ENCODE measurements at places on chromosomes 11 and 22. TPM values are rescaled to one million over a fixed set of nuclear protein-coding genes. Genes with fewer than 3 reads are reported as not detected.

- H3K27ac ChIP-seq, result no peak overlapping the region
- H3K4me3 ChIP-seq, result no peak overlapping the region
- no peaks in the 10 kb centered on the region for H3K4me1 ChIP-seq
Observed at GRCh38 chr11:109106151-109106906, 315.7 kb upstream of the C11orf87 start.

GRCh38 chr11:45847911-45848316, 639 bp downstream of the CRY2 start:
- peak; percentile 65 for DNase-seq
- peak overlapping the region; percentile 74 for H3K4me3 ChIP-seq
- H3K27ac ChIP-seq, result peak overlapping the region; percentile 93
- peaks cover 4% of the 10 kb centered on the region for H3K4me1 ChIP-seq
- no peaks in the 10 kb centered on the region for H3K36me3 ChIP-seq
- H3K27me3 ChIP-seq, result no peaks in the 10 kb centered on the region

- H3K27me3 ChIP-seq, result no peaks in the 10 kb centered on the region
- no peaks in the 10 kb centered on the region for H3K36me3 ChIP-seq
- no peaks in the 10 kb centered on the region for H3K4me1 ChIP-seq
- H3K4me3 ChIP-seq, result no peak overlapping the region
- H3K27ac ChIP-seq, result no peak overlapping the region
Observed at GRCh38 chr11:117426297-117426685, 98.6 kb downstream of the CEP164 start.

DNA sequence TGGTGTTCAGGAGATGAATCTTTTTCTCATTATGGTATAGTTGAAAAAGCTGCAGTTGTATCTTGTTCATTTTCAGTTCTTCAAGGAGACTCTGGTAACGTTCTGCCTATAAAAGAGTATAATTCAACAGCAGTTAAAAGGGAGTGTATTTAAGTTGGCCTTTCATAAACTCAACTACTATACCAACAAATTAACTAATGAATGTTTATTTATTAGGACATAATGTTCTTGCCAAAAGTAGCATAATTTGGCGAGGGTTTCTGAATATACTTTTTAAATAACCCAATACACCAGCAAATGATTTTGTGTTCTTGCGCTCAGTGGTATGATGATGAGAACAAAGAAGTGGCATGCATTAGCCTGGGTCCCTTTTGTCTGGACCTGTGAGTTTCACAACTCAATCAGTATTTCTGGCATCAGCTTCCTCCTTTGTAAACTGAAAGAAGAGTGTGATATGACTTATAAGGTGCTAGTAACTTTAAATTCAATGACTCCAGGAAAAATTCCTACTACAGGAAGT, 10.9 kb downstream of the SMC1B start:
- no peaks in the 10 kb centered on the region for H3K36me3 ChIP-seq
- no peaks in the 10 kb centered on the region for H3K27me3 ChIP-seq
- no peak overlapping the region for H3K4me3 ChIP-seq
- DNase-seq, result no peak

DNA sequence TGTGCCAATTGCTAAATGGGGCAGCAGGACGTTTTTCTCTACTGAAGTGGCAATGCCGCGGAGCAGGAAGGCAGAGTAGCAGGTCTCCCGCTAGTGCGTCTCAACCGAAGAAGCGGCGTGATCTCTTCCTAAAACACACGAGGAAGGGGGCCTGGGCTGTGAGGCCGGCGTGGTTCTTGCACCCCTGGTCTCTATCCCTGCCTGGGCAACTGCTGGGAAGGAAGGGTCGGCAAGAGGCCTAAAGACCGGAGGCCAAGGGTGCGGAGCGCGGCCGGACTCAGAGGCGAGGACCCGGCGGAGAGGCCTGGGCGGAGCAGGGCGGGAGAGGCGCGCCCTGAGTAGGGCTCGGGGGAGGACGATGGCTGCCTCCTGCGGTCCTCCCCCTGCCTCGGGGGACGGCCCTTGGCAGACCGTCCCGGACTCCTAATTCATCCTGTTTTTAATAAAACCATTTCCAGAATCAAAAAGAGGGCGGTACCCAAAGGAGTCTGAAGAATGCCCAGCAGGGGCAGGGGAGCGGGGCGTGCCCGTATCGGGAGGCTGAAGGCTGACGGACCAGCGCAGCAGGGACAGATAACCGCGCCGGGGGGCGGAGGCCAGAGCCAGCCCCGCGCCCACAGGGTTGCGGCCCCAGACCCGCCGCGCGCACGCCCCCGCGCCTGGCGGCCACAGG, 572 bp upstream of the APLP2 start:
- no peaks in the 10 kb centered on the region for H3K36me3 ChIP-seq
- H3K4me3 ChIP-seq, result peak overlapping the region; percentile 57
- H3K27me3 ChIP-seq, result no peaks in the 10 kb centered on the region
- peak overlapping the region; percentile 65 for H3K27ac ChIP-seq
- peak; percentile 92 for DNase-seq
- peaks cover 2% of the 10 kb centered on the region for H3K4me1 ChIP-seq

DNA sequence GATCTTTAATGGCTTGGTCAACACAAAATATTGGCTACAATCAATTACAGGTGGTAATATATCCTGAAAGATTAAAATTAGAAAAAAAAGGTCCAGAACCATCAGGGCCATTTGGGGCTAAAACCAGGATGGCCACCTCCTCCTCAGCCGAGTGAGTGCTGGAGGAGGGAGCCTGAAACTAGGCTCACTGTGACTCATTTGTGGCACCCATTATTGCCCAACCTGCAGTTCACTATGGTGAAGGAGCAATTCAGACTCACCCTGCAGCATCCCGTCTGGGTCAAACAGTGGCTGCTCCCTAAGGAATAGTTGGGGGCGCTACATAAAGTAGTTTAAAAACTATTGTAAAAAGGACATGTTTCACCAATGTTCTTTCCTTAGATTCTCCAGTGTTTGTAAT, 60.7 kb downstream of the GLYATL1 start:
- no peak for DNase-seq
- no peaks in the 10 kb centered on the region for H3K27me3 ChIP-seq
- H3K36me3 ChIP-seq, result no peaks in the 10 kb centered on the region
- H3K4me3 ChIP-seq, result no peak overlapping the region

GRCh38 chr11:14519597-14519916, 629 bp downstream of the PSMA1 start:
- no peaks in the 10 kb centered on the region for H3K27me3 ChIP-seq
- no peaks in the 10 kb centered on the region for H3K36me3 ChIP-seq
- DNase-seq, result no peak

- no peaks in the 10 kb centered on the region for H3K4me1 ChIP-seq
- H3K27ac ChIP-seq, result no peak overlapping the region
Observed at GRCh38 chr11:22432291-22433093, 94.3 kb downstream of the SLC17A6 start.

- H3K4me3 ChIP-seq, result no peak overlapping the region
- no peak for DNase-seq
- H3K4me1 ChIP-seq, result no peaks in the 10 kb centered on the region
- no peak overlapping the region for H3K27ac ChIP-seq
Observed at GRCh38 chr11:59173964-59174663, 2.2 kb downstream of the DTX4 start.

The APOA4 gene
- total RNA-seq, result not detected

The MPPED2 gene
- 7.5 TPM for total RNA-seq
